ENCODE measurements at places on chromosomes 2 and 18.

DNA sequence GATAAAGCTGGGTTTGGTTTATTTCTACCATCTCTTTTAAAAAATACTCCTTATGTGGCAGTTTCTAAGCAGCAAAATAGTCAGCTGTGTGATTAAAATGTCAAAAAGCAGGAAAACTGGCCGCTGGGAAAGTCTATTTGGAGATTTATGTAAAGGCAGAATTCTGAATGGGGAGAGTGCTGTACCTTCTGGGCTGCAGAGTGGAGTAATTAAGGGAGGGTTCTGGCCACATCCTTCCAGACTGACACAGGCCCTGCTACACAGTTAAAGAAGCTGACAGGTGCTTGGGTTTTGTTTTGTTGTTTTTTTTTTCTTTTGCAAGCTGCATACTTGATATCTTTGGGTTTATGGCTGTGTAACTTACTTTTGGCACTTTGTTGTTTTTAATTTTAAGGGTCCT lies 157.2 kb downstream of the WDSUB1 start:
- DNase-seq: no peak

DNA sequence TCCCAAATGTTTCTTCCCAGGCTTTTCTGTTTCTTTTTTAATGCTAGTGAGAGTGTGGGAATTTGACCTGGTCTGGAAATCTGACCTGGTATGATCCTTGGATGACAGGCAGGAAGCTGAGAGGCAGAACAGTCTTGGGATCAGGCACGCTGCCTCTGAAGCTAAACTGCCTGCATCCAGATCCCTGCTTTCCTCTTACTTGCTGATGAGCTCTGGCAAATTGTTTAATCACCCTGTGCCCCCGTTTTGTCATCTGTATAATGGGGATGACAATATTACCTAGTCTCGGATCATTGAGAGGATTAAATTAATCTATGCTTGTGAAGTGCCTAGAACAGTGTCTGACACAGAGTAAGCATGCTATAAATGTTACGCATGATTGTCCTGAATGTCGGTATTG lies 3.3 kb downstream of the KLHL23 start:
- no peak for DNase-seq

- no peak for DNase-seq
These were observed 1957.7 kb upstream of the CELF4 start for GRCh38 chr18:39523281-39523680.

- DNase-seq: no peak
These were observed 487.4 kb downstream of the ZEB2 start for GRCh38 chr2:144032566-144032965.

- DNase-seq: no peak
These were observed 211.3 kb downstream of the ARL4C start for GRCh38 chr2:234285541-234285940.

GRCh38 chr2:109237792-109238191 lies 108.8 kb downstream of the SH3RF3 start:
- no peak for DNase-seq

- no peak for DNase-seq
These were observed 80.8 kb upstream of the AGAP1 start for GRCh38 chr2:235413064-235413463.

GRCh38 chr18:56929886-56930285 lies 217.0 kb upstream of the BOD1L2 start:
- DNase-seq: no peak

GRCh38 chr18:57951999-57952774 lies 91.8 kb upstream of the NEDD4L start:
- DNase-seq: no peak

DNA sequence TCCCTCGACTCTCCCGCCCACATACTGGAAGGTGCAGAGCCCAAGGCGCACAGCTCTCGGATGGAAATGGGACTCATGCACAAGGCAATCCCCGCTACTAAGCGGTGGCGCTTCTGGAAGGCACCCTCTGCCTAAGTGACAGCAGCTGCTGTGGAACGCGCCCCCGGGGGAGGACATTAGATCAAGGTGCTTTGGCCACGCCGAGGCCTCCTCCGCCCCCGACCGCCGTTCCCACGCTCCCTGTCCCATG lies 202 bp downstream of the MCEE start:
- DNase-seq: no peak

GRCh38 chr2:46847185-46847710 lies 68.4 kb downstream of the MCFD2 start:
- DNase-seq: no peak

DNA sequence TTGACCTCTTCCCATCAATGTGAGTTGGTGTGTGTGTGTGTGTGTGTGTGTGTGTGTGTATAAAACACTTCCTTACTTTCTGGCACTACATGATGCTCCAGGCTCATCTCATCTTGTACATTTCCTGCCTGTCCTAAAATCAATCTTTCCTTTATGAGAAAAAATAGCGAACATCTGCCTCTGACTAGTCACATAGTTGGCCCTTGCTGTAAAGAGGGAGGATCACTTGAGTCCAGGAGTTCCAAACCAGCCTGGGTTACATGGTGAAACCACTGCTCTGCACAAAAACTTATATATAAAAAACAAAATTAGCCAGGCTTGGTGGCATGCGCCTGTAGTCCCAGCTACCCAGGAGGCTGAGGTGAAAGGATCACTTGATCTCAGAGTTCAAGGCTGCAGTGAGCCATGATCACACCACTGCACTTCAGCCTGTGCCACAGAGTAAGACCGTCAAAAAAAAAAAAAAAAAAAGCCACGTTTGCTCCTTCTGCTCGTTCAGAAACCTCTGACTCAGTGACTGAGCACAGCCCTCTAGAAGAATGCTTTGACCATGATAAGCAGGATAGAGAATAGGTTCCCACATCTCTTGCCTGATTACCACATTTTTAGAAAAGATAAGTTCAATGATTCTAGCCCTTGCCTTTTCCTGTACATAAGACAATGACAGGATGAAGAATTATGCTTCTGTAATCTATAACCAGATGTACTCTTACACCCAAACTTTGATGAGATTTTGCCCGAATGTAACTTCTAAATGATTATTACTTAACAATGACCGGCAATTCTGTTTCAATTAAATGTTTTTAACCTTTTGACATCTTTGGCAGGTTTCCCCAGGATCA lies 45.2 kb upstream of the ST3GAL5 start:
- DNase-seq: no peak

DNA sequence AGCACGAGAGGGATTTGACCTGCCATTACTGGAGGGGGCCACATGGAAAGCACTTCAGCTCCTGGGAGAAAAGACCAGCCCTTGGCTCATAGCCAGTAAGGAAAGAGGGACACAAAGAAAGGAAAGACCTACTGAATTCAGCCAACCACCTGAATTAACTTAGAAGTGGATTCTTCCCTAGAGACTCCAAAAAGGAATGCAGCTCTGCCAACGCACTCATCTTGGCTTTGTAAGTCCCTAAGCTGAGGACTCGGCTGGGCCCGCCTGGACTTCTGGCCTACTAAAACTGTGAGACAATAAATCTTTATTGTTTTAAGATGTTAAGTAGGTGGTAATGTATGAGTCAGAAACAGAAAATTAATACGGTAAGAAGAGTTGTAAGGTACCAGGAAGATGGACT lies 11.5 kb downstream of the ATF2 start:
- DNase-seq: no peak

DNA sequence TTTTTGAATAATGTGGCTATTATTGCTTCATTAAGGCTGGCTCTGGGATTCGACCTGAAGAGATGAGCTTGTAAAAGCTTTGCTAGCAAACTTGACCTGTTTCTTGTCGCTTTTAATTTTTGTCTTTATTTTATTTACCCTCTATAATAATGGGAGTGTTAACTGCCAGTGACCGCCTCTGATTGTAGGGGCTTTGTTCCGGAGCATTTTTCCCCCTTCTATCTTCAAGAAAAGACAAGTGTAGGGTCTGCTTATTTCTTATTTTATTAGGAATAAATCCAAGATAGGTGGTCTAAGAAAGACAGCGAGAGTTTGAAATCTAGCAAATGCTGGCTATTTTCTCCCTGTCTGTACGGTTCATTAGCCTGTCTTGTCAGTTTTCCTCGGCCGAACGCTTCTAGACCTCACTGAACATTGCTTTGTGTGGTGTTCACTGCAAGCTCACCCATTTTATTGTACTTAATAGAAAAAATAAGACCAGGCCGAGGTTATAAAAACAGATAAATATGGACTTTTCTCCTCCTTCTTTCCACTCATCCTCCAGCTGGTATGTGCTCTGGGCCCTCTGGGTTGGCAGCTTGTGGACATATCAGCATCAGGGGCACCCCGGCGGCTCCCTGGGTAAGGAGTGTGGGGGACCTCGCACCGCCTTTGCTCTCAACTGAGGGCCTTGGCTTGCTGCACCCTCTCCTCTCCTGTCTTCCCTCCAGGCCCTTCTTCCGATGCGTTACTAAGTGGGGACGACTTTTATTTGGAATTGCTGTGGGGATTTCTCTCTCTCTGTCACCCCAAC lies 8.5 kb downstream of the MEIS1 start:
- DNase-seq: no peak

- no peak for DNase-seq
These were observed 40.7 kb downstream of the SLC9A2 start for GRCh38 chr2:102660070-102660469.

All from effector CD4-positive, alpha-beta T cell (primary cell).